Bladder microvascular endothelial cell (primary cell): ENCODE measurements at places on chromosomes 4 and X. TPM values are rescaled to one million over a fixed set of nuclear protein-coding genes. Genes with fewer than 3 reads are reported as not detected.

RAB40A gene
- 0.13 TPM in 1 of 2 replicates, not detected in the other for total RNA-seq

CXCR3 gene
- not detected in 2 replicates for total RNA-seq

NUP62CL gene
- 0.06 and 0.16 TPM in 2 replicates for total RNA-seq

NPY5R gene
- total RNA-seq: not detected in 2 replicates

AWAT2 gene
- total RNA-seq: 0.25 TPM in 1 of 2 replicates, not detected in the other

CSAG1 gene
- not detected in 2 replicates for total RNA-seq
